ENCODE measurements at places on chromosomes 3 and 15. TPM values are rescaled to one million over a fixed set of nuclear protein-coding genes. Genes with fewer than 3 reads are reported as not detected.

Gene CCDC54
- total RNA-seq: not detected

- no peak for DNase-seq
Observed at GRCh38 chr3:183896610-183897009, 11.9 kb upstream of the PARL start.

DNA sequence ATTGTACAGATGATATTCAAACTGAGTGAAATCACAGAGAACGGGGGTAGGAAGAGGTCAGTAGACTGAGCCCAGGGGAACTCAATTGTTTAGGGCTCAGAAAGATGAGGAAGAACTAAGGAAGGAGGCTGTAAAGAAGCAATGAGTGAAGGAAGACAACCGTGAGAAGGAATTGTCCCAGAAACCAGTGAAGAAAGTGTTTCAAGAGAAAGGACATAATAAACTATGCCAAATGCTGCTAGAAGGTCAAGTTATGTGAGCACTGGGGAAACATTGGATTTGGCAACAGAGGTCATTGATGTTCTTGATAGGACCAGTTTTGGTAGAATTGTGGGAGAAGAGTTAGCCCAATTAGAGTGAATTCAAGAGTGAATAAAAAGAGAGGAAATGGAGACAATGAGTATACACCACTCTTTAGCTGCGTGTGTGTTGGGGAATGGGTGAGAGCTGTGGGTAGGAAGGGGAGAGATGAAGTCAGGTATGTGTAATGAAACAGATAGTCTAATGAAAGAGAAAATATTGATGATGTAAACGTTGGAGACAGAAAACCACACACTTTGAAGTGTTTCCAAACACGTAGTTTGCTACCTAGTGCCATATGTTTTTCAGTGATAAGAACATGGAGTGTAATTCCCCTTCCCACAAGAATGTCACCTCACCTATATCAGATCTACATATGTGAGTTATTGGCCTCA lies 42.5 kb upstream of the MME start:
- no peak for DNase-seq

Gene IL5RA
- total RNA-seq: not detected

GRCh38 chr3:160755776-160756304 lies at the start of gene PPM1L:
PPM1L (plus strand) TSS chr3:160756231.
- DNase-seq: peak; percentile 91

GRCh38 chr3:184354121-184354728 lies 7.2 kb downstream of the CLCN2 start:
- no peak for DNase-seq

Gene GUCA1C
- not detected for total RNA-seq

Gene SEMA3G
- 144 TPM for total RNA-seq

DNA sequence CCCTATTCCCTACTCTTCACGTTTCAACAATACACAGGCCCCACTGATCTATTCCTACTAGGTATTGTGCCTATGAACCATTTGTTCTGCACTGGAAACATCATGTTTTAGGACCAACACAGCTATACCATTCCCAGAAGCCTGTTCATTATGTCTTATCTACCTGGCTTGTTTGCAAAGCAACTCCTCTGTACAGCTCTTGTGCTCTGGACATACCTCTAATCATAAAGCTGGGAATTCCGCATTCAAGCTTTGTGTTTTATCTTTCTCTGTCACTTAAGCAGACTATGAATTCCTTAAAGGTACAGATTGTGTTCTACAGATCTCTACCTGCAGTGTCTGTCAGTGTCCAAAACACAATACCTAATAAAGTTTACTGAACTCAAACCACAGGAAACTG lies 87.5 kb upstream of the CSPG5 start:
- DNase-seq: no peak

- peak; percentile 86 for DNase-seq
Observed at GRCh38 chr3:134361162-134361835, 12.9 kb downstream of the AMOTL2 start.

GRCh38 chr3:71447803-71448202 lies 135.7 kb downstream of the FOXP1 start:
- DNase-seq: no peak

DNA sequence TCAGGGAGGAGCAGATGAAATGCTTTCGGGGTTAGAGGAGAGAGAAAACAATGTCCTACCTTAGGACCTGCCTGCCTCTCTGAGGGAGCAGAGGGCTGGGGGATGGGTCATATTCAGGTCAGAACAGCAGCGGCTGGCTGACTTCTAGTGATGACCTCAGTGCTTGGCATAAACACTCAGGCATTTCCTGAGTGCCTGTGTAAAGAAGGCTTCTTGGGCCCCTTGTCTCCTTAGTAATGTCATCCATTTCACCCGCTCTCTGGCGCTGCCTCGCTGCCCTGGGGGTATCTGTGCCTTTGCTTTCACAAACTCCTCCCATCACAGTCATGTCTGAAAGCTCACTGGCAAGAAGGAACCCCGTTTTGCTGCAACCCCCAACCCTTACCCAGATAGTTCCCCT lies 82.9 kb upstream of the GSK3B start:
- no peak for DNase-seq

Gene ANKRD63
- not detected for total RNA-seq

Gene TEX55
- not detected for total RNA-seq

DNA sequence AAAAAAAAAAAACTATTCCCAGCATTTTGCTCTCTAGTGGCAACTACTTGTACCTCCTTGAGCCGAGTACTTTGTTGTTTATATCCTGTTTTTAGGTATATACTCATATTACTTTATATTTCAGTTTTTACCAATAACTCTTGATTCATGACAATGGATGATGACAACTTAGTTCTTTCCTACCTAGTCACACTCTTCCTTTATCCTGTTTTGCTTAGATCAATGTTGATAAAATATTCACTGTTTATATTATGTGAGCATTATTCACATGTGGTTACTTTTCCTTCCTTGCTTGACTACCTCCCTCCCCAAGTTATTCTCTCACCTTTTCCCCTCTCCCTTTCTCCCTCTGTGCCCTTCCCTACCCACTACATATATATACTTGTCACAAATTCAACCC lies 53.7 kb downstream of the NKIRAS1 start:
- no peak for DNase-seq

- no peak for DNase-seq
Observed at GRCh38 chr15:77533578-77534430, 98.9 kb downstream of the LINGO1 start.

- DNase-seq: no peak
Observed at GRCh38 chr3:181558870-181559269, 152.9 kb upstream of the SOX2 start.

Gene ZNF385D
- total RNA-seq: 18.5 TPM

Gene ASB14
- not detected for total RNA-seq

DNA sequence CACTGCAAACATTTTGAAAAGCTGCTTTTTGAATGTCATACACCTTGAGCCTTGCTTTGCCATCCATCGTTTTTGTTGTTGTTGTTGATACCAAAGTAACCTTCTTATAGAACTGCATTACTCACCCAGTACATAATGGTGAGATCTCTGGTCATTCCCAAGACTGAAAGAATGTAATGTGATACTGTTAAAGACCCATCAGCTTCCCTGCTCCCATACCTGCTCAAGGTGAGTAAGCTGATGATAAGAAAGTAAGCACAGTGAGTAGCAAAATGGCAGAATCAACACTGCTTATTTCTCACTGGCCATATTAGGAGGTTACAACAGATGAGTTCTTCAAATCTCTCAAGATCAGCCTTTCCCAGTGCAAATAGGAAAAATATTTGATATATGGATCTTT lies 89.8 kb downstream of the CADPS start:
- no peak for DNase-seq

DNA sequence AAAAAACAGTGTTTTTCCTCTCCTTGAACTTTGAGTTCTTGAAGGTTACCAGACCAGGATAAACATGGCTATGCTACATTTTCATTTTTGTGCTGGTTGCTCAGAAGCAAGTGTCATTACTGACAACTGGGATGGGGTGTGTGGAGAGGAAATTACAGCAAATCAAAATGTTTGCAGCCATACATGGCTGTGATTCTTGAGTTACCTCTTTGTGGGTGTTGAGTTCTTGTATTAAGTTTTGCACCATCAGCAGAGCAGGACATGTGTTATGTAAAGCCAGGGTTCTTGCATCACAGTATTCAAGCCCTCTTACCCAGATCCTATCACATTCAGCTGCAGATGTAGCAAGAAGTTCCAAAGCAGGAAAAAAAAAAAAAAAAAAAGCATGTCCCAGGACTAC lies 53.9 kb upstream of the ATOSA start:
- DNase-seq: no peak

Gene SLC12A1
- total RNA-seq: not detected

- DNase-seq: peak; percentile 100
Observed at GRCh38 chr3:101848754-101849713, at the start of gene NFKBIZ. NFKBIZ (plus strand) TSS chr3:101849514; CDS start chr3:101849629, 115 bp downstream.

Gene SYNPR
- not detected for total RNA-seq
